T follicular helper cell (primary cell): ENCODE measurements at places on chromosomes 13 and 19.

GRCh38 chr13:73340069-73340468, 281.3 kb downstream of the KLF5 start:
- DNase-seq: no peak

DNA sequence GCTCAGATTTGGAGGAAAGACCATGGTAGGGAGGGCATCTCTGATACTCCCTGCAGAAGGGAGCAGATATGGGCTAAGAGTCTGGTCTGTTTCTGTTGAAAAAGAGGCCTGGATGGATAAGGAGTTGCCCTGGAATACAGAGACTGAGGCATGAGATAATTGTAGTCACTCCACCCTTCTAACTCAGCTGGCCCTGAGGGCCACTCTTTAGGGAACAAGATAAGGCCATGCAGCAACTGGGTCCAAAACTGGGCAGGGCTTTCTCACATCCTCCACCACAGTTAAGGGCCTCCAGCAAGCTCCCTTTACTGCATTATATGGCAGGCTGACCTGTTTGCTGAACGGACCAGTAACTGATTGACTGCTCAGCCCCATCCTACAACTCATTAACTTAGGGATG, 1.3 kb downstream of the ZNF749 start:
- DNase-seq: no peak

DNA sequence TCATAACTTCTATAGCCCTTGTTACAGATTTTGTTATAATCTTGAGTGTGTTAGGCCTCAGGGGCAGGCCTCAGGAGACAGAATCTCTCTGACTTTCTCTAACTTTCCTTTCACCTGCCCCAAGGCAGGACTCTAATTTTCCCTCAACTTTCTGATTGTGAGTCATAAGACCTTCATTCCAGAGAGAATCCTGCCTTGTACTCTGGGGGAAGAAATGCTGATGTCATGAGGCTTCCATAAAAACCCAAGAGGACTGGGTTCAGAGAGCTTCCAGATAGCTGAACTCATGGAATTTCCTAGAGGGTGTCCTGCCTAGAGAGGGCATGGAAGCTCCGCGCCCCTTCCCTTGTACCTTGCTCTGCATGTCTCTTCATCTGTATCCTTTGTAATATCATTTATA, 5.3 kb upstream of the KBTBD6 start:
- DNase-seq: no peak

DNA sequence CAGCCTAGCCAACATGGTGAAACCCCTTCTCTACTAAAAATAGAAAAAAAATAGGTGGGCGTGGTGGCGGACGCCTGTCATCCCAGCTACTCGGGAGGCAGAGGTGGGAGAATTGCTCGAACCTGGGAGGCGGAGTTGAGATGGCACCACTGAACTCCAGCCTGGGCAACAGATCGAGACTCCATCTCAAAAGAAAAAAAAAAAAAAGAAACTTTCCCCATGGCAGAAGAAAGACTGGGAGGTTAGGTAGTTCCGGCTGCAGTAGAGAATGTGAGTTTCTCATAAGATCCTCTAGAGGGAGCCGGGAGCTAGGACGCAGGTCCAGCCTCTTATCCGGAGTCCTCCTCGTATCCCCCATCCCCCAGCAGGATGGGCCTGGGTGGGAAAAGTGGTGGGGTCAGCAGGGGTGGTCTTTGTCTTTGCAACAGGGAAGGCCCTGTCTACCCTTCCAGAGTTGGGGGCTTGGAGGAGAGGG, 13.2 kb upstream of the CREB3L3 start:
- no peak for DNase-seq

DNA sequence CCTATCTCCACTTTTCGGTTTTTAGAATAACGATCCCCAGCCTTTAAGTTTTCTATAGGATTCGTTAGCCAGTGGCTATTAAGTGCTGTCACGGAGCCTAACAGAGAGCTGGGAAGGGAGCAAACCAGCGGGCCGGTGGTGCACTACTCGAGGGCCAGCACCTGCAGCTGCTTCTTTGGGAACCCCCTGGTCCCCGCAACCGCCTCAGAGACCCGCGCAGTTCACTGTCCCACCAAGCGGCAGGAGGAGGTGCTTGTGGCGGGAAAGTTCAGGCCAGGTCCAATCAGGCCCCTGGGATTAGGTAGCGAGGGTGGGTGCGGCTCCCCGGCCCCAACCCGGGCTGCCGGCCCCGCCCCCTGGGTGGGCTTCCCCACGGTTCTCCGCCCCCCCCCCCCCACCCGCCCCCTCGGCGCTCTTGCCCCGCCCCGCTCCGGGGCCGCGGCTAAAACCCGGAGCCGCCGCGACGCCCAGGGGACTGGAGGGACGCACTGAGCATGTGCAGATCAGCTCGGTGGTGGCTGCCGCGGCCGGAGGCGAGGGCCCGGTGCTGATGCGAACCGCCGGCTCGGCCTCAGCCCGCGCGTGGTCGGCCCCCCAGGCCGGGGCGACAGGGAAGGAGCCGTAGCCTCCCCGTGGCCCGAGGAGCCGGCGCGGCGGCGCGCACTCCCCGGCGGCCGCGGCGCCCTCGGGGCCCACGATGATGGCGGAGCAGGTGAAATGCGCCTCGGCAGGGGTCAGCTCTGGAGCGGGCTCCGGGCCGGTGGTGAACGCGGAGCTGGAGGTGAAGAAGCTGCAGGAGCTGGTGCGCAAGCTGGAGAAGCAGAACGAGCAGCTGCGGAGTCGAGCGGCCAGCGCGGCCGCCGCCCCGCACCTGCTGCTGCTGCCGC, at the start of gene SLAIN1:
TSS of gene SLAIN1 (plus strand) at position 471 of the 887 bp plus-strand sequence. CDS start at position 698, 227 bp downstream.
- DNase-seq: peak; percentile 80

GRCh38 chr13:45328661-45329111, 12.3 kb downstream of the TPT1 start:
- DNase-seq: no peak

DNA sequence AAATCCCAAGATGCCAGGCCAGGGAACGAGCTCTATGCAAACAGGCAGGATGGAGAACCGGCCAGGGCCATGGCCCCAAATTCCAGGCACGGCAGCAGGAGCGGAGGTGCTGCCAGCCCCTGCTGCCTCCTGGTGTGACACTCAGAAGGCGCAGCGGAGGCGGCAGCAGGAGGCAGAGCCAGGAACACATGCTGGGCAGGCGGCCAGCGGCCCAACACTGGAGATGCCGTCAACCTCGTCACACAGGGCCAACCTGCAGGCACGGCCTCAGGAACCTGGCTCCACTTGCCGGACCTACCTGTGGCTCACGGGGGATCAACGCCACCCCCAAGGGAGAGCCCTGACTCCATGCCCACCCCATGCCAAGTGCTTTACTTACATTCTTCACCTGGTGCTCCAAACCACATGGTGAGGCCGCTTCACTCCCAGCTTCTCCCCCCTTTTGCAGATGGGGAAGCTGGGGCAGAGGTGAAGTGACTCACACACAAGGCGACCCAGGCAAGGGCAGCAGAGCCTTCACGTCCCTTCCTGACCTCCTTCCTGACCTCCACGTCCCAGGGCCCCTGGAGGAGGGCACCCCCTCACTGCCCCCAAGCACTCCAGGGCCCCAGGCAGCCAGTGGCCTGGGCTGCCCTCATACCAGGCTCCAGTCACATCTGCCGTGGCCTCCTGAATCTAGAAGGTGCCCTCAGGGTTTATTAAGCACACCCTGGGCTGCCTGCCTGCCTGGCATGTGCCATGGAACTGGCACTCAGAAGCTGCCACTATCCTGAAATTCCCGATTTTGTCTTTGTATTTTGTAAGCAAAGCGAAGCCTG, 43.5 kb downstream of the GGACT start:
- no peak for DNase-seq

DNA sequence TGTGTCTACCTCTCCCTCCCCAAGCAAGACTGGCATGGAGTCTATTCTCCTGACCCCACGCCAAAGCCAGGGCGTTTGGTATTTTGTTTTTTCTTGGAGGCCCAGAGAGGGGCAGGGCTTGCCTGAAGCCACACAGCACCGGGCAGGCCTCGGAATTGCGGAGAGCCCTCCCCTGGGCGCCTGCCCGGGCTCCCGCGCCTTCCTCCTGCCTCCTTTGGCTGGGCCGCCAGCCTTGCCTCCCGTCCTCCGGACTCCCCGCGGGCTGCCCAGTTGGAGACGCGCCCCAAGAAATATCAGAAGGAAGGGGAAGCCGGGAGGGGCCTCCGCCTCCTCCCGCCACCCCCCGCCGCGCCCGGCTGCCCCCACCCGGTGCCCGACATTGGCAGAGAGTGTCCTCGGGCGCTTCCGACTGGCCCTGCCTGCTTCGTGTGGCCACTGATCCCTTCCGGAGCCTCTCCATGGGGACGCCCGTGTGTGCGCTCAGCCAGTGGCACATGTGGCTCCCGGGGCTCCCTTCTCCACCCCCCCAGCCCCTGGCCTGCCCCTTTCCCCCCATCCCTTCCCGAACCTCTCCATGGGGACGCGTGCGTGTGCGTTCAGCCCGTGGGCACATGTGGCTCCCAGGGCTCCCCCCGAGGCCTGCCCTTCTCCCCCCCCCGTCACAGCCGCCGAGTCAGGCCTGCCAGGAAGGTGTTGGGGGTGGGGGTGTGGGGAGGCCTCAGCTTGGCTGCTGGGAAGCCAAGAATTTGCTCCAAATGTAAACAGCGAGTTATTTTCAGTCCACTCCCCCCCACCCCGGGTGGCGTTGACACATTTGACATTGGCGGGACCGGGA, 37.3 kb downstream of the NFIC start:
- DNase-seq: no peak

DNA sequence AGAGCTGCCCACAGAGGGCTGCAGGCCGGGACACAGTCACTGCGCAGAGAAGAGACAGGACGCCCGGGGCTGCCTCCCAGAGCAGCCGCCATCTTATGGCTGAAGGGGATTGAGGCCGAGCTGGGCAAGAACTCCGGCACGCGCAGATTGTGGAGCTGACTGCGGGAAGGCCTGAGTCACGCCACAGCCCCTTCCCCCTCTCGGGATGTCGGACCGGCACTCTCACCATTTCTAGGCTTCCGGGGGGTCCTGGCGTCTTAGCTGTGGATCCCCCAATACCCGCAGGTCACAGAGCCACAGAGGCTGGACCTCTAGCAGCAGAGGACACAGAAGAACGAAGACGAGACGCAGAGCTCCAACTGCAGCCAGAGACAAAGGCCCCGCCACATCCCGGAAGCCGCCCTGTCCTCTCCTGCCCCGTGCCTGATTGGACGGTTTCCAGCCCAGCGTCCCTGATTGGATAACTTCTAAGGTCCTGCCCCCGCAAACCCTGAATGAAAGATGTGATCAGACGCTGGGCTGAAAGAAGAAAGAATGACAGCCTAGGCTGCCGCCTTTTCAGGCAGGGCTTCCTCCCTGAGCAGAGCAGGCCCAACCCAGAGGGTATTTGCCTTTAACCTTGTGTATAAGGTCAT, at the start of gene ZNF43:
TSS of gene ZNF43 (minus strand) at position 373 of the 635 bp plus-strand sequence. CDS start at position 229, 144 bp downstream.
- peak; percentile 90 for DNase-seq

- no peak for DNase-seq
These were observed 158.2 kb downstream of the NALCN start for GRCh38 chr13:101258071-101258470.

DNA sequence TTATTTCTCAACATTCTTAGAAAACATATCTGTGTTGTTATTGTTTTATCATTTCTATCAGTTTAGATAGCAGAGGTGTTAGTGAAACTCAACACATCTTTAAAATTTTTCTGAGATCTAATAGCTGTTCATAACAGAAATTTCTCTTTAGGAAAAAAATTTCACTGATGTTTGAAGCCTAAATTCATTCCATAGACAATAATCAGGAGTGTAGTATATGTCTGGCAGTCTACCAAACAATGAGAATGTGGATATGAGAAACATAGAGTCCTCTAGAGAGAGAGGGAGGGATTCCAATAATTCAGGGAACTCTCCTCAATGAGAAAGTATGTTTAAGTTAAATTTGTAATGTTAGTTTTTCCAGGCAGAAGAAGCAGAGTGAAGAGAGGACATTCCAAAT, 118.2 kb upstream of the EDNRB start:
- no peak for DNase-seq

DNA sequence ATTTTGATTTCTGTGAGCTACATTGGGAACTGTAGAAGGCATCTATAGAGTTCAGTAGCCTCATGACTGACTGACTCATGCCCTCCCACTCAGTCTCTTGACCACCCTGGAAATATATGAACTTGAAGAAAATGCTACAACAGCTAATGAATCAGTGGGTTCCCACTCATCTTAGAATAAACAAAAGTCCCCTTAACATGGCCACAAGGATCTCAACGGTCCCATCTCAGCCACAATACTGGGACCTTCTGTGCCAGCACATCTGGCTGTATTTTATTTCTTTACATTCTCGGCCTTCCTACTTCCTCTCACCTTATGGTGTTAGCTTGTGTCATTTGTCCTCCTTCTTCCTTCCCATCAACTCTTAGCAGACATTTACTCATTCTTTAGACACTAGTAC, 619.8 kb downstream of the DCT start:
- DNase-seq: no peak

DNA sequence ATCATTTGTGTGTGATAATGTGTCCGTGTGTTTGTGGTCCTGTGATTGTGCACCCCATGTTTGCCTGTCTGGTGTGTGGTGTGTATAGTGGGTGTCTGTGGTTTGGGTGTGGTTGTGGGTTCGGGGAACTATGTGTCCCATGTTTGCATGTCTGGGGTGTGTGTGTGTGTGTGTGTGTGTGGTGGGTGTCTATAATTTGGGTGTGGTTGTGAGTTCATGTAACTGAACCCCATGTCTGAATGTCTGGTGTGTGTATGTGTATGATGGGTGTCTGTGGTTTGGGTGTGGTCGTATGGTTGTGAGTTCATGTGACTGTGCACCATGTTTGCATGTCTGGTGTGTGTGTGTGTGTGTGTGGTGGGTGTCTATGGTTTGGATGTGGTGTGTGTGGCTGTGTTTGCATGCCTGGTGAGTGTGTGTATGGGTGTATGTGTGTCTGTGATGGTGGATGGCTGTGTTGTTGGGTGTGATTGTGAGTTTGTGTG, 11.1 kb upstream of the NFIX start:
- DNase-seq: no peak

DNA sequence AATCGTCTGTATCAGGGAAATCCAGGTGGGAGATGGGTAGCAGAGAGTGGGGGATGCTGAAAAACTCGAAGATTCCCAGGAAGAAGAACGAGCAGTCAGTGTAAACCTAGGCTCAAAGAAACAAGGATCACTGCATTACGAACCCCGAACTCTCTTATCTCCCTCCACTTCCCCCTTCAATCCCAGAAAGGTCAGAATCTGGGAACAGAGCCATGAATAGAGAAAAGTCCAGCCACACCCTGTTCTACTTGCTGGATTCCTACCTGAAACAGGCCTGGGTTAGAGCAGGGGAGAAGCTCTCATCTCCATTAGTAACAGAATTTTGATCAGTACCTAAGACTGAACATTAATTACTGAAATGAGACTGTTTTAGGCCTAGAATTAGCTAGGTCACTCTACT, 24.4 kb downstream of the EPSTI1 start:
- DNase-seq: no peak

GRCh38 chr13:91632086-91632485, 233.7 kb downstream of the GPC5 start:
- no peak for DNase-seq
